ENCODE measurements at places on chromosomes 11 and 22. TPM values are rescaled to one million over a fixed set of nuclear protein-coding genes. Genes with fewer than 3 reads are reported as not detected.

The OR52E8 gene
- total RNA-seq = not detected

The PRAME gene
- total RNA-seq = not detected

The TREH gene
- total RNA-seq = not detected

The KRTAP5-8 gene
- not detected for total RNA-seq

The POU2F3 gene
- total RNA-seq = not detected

The HBB gene
- total RNA-seq = 10.6 TPM

DNA sequence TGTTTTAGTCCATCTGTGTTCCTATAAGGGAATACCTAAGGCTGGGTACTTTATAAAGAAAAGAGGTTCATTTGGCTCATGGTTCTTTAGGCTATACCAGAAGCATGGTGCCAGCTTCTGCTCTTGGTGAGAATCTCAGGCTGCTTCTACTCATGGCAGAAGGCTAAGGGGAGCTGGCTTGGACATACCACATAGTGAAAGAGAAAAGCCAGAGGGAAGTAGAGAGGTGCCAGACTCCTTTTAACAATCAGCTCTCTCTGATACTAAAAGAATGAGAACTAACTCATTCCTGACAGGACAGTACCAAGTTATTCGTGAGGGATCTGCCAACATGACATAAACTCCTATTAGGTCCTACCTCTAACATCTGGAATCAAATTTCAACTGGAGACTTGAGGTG lies 1250.2 kb upstream of the CNTN5 start:
- DNase-seq = no peak

GRCh38 chr11:114165326-114166230 lies 106.1 kb downstream of the ZBTB16 start:
- DNase-seq = no peak

- no peak for DNase-seq
These were observed 44.5 kb upstream of the FGF3 start for GRCh38 chr11:69863544-69864200.

DNA sequence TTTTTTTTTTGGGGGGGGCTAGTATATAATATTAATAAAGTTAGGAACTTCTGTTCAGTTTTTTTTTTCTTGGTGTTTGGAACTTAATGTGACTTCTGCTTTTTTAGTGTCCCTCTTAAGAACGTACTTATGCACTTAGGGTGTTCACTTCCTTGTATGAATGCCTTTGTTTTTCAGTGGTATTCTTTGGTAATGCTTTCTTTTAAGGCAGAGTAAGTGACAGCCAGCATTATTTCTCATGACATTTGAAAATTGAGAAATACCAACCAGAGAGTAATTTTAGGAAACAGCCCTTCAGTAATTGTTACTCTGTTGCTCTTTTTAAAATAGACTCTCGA lies 2.4 kb downstream of the GRK3 start:
- DNase-seq = no peak

GRCh38 chr11:87190071-87190470 lies 152.3 kb downstream of the TMEM135 start:
- no peak for DNase-seq

DNA sequence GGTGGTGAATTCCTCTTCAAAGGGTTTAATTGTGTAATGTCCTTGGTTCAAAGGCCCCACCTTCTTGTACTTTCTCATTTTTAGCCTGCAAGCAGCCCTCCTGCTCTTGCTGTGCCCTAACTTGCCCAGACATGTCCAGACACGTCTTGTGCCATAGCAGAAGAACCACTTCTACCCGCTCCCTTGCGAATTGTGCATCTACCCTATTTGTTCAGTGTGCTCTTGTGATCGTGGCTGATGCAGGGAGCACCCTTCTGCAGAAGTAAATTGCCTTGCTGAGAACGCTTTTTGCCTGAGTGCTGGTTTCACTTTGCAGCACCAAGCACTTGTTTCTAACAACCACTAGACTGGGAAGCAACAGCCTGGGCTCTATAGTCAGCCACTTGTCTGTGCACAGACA lies 249.4 kb downstream of the SBF2 start:
- DNase-seq = no peak

- DNase-seq = no peak
These were observed 1130.3 kb upstream of the CNTN5 start for GRCh38 chr11:97890466-97890865.

DNA sequence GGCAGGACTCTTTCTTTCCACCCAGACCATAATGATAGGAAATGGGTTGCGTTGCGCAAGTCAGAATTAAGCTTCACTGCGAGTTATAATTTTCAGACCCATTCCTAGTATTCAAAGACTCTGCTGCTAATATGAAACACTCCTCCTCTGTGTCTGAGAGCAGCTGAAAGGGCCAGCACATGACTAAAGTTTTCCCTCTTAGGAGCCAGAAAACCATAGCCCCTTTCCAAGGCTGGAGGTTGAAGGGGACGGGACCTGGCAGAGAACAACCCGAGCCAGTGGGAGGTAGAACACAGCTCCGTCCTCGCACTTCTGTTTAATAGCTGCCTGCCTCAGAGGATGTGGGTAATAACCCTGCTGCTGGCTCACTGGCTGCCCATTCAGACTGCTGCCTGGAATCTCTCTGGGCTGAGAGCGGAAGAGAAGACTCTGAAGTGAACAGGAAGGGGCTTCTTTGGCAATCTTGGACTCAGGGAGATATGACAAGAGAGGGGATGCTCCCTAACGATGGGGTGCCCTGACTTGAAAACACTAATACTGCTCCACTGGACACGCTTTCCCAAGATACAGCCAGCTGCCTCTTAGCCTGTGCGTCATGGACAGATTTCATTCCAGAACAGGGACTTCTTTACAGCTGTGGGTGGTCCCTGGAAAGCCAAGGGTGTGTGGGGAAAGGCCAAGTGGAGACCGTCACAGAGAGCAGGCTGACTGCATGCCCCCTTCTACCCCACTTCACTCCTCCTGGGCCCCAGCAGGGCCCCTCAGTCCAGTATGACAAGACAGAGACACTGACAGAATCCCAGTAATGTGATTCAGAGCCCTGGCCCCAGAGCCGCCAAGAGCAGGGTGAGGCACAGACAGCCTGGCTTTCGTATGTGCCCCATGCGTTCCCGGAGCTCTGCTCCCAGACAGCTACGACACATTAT lies 156.9 kb downstream of the FEZ1 start:
- no peak for DNase-seq

GRCh38 chr11:45182902-45183301 lies 36.5 kb downstream of the PRDM11 start:
- no peak for DNase-seq

- peak; percentile 38 for DNase-seq
These were observed 998 bp downstream of the BAIAP2L2 start for GRCh38 chr22:38109371-38110001.

DNA sequence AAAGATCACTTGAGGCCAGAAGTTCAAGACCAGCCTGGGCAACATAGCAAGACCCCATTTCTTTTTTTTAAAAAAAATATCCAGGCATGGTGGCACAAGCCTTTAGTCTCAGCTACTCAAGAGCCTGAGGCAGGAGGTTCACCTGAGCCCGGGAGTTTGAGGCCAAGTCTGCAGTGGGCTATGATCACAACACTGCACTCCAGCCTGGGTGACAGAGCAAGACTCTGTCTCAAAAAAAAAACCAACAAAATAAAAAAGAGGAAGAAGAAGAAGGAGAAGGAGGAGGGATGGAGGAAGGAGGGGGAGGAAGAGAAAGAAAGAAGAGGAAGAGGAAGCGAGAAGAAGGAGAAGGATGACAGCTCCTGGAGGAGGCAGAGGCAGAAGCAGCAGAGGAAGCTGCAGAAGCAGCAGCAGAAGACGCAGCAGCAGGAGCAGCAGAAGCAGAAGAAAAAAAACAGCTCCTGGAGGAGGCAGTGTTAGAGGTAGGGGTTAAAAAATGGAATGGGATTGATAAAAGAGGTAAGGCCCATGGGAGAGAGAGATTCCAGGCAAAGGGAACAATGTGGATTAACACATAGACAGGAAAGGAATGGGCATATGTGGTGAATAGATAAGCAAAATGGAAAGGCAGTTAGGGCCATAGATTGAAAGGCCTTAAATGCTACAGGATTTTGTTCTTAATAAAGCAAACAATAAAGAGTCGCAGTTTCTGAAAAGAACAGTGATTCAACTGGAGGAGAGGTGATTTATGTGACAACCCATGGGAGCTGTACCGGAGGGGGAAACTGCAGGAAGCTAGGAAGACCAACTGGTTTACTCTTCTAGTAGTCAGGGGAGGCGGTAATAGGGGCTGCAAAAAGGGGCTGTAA lies 10.9 kb downstream of the PRCP start:
- DNase-seq = no peak

DNA sequence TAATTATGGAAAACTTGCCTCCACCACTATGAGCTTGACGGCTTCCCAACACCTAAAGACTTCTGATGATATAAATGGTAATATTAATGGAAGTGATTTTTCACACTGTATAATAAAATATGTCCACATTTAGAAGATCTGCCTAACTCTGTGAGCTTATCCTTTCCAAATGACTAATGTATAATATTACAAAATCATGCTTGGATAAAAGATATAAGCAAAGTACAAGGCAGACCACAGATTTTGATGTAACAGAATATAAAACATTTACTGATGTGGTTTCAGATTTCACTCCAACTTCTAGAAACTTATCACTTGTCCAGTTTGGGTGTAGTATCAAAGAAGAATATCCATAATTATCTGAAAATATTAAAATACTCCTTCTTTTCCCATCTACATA lies 36.9 kb downstream of the GALNT18 start:
- DNase-seq = no peak

GRCh38 chr11:12288212-12288930 lies 89.0 kb upstream of the PARVA start:
- no peak for DNase-seq

DNA sequence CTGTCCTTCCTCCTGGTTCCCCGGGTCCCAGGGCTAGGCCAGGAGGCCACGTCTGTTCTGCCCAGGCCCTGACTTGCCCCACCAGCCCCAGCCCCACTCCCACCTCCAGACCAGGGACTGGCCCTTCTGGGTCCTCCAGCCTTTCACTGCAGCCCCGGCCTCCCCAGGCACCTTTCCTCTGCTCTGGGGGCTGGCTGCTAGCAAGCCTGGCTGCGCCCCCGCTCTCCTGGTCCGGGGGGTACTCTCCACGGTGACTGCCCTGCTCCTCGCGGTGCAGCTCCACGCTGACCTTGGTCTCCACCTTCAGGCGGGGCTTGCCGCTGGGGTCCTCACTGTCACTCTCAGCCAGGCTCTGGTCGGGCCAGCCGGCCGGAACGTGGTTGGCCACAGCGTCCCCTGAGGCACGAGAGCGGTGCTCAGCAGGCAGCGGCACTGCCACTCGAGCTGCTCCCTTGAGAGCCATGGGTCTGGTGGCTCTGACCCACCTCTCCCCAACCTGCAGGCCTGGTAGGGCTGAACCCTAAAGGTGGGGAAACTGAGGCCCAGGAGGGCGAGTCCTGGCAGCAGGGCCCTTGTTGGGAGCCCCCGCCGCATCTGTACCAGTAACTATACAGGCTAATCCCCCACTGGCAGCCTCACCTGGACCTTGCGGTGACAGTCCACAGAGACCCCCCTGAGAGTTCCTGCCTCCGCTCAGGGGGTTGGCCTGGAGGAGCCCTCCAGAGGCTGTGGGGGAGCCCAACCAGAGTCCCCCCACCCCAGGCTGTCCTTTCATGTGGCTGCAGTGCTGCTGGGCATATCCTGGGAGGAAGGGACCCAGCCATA lies 29.0 kb downstream of the TRMU start:
- DNase-seq = no peak

- no peak for DNase-seq
These were observed 506.1 kb downstream of the BRD1 start for GRCh38 chr22:49321477-49322055.

DNA sequence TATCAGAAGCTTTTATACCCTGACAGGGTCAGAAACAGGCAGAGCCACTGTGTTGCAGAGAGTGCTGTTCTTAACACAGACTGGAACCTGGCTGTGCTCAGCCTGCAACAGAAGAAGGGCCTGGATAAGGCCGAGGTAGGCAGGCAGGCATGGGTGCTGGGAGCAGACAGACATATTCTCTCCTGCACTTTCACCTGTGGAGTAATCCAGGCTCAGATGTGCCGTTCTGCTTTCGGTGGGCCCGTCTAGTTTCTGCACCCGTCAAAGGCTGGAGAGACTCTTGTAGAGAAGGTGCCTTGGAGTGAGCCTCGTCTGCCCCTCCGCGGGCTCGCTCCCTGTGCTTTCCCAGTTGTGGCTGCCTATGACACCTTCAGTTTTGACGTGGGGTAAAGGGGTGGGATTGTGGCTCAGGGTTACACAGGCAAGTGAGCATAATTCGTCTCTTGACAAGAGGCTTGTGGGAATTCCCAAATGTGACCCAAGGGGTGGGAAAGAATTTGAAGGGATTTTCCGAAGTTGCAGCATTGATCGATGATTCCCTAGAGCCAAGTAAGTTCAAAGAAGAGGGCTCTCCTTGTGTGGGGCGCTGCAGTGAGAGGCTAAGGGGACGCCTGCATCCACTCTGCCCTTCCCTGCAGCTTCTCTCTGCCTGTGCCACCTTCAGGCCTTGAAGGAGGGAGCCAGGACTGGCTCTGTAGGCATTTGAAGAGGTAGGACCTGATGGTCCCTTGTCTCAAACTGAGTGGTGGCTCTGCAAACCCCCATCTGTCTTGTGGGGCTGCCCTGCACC lies 16.2 kb upstream of the ST3GAL4 start:
- DNase-seq = no peak

DNA sequence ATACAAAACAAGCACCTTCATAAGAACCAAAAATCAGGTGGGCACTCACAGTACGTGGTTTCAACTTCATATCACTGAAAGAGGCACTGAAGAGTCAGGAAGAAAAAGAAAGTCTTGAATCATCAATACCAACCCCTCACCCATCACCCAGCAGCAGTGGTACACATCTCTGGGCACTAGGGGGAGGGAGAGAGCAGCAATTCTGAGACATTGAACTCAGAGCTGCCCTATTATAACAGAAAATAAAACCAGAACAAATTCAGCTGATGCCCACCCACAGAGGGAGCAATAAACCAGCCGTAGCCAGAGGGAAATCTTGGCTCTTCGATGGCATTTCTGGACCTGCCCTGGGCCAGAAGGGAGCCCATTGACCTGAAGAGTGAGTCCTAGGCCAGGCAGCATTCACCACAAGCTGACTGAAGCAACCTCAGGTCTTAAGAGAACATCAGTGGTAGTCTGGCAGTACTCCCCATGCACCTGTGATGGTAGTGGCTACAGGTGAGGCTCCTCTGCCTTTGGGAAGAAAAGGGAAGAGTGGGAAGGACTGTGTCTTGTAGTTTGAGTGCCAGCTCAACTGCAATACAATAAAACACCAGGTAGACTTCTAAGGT lies 42.2 kb upstream of the FAM181B start:
- no peak for DNase-seq

GRCh38 chr11:33689085-33689484 lies 11.5 kb downstream of the C11orf91 start:
- DNase-seq = no peak

DNA sequence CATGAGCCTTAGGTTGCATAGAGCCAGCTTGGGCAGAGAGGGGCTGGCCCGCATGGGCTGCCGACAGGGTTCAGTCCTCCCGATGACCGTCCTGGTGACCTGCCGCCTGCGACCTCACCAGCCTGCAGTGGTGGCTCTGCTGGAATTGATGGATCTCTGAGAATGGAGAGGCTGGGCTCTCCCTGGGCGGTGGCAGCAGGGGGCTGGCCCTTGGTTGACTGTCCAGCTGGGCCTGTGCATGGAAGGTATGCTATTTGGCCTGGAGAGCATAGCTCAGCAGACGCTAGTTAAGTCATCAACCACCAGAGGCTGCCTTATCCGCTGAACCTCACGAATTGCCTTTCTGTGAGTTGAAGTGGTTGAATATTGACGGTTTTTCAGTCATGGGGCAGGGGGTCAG lies 19.7 kb downstream of the GRAMD4 start:
- DNase-seq = no peak

Data from natural killer cell (primary cell).